ENCODE measurements at places on chromosomes 3 and 15. TPM values are rescaled to one million over a fixed set of nuclear protein-coding genes. Genes with fewer than 3 reads are reported as not detected.

DNA sequence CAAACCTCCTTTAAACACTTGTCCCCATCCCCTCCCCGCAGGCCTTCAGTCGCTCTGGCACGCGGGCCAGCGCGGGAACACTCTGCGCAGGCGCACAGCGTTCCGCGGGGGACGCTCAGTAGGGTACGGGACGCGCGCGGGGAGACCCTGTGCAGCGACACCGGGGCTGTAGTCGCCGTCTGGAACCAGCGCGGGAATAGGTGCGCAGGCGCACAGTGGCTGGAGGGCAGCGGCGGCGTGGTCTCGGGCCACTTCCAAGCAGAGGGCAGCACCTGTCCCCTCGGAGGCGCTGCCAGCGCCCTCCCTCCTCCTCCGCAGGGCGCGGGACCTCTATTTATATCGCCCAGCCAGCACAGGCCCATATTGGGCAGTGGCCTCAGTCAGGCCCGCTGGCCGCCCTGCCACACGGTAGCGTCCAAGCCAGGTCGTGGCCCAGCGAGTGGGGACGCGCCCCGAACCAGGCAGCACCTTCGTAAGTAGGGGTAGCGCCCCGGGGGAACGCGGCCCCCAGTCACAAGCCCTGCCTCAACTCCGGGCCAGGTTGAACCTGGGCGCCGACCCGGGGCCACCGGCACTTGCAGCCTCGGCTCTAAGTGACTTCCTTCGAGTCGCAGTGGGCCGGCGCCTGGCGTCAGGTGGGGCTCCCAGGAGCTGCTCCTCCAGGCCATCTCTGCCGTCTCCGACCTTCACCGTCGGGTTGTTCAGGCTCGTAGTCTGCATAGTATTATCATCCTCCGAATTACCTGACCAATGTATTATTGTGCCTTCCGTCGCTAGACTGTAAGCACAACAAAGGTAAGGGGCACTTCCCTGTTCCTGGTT, at the start of gene KBTBD12:
Gene KBTBD12 (plus strand): TSS at position 118 of the 822 bp plus-strand sequence. CDS start 7,830 bp downstream, outside the sequence.
- no peak for DNase-seq

- DNase-seq = no peak
Measured at GRCh38 chr15:94607176-94607654, 375.9 kb downstream of the MCTP2 start.

Gene PRKCD
- 25.9 TPM for total RNA-seq

DNA sequence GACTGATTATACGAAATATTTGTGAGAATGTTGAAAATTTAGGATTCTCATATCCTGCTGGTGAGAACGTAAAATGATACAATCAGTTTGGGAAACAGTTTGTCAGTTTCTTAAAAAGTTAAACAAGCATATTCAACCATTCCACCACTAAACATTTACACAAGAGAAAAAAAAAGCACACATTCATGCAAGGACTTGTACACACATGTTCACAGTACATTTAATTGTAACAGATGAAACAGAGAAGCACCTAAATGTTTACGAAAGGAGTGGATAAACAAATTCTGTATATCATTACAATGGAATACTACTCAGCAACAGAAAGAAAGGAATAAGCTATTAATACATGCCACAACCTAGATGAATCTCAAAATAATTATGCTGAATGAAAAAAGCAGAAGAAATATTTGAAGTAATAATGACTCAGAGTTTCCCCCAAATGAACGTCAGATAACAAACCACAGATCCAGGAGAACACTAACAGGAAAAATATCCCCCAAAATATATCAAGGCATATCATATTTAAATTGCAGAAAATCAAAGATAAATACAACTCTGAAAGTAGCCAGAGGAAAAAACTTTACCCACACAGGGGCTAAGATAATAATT, 14.3 kb downstream of the ANKRD28 start:
- no peak for DNase-seq

DNA sequence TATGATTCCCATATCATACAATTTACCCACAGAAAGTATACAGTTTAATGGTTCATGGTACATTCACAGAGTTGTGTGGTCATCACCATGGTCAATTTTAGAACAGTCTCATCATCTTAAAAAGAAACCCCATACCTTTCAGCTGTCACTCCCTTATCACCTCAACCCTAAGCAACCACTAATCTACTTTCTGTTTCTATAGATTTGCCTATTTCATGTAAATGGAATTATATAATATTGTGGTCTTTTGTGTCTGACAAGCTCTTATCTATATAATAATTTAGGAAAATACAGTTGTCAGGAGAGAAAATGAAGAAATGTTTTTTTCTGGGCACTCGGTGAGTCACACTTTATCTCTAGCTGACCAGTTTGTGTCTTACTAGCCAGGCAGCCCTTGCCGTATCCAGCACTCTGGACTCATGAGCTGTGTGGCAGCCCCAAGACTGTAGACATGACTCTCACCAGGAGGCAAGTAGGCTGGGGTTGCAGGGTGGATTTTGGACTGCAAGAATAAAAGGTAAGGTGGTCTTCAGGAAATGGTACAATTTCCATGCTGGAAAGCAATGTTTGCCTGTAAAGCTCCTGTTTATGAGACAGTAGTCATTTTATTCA, 234.6 kb downstream of the THRB start:
- DNase-seq = no peak

Gene CA12
- total RNA-seq = 0.07 TPM

Data from activated CD4-positive, alpha-beta memory T cell treated with anti-CD3 and anti-CD28 coated beads for 36 hours (primary cell).